Endothelial cell of umbilical vein (primary cell): ENCODE measurements at places on chromosomes 2 and 18. TPM values are rescaled to one million over a fixed set of nuclear protein-coding genes. Genes with fewer than 3 reads are reported as not detected.

CFAP65 gene
- not detected in 2 replicates for total RNA-seq

SCN1A gene
- total RNA-seq = not detected in 2 replicates

CLEC4F gene
- total RNA-seq = not detected in 2 replicates

TDRD15 gene
- total RNA-seq = not detected in 2 replicates

SLC66A2 gene
- total RNA-seq = 32.5 and 35.2 TPM in 2 replicates

SRBD1 gene
- 12.5 and 12.9 TPM in 2 replicates for total RNA-seq

UNC80 gene
- not detected in 2 replicates for total RNA-seq

- H3K4me1 ChIP-seq = no peaks in the 10 kb centered on the region
- no peak overlapping the region for H3K4me3 ChIP-seq
- no peaks in the 10 kb centered on the region for H3K27me3 ChIP-seq
- no peaks in the 10 kb centered on the region for H3K36me3 ChIP-seq
- no peak for DNase-seq
- no peak overlapping the region for H3K27ac ChIP-seq
These were observed 179.3 kb downstream of the ZNF516 start for GRCh38 chr18:76315722-76316230.

- H3K4me1 ChIP-seq = peaks cover 77% of the 10 kb centered on the region
- H3K27me3 ChIP-seq = no peaks in the 10 kb centered on the region
- H3K36me3 ChIP-seq = no peaks in the 10 kb centered on the region
- peak overlapping the region; percentile 51 for H3K27ac ChIP-seq
These were observed 103.2 kb downstream of the ZNF521 start for GRCh38 chr18:25248755-25249154.

GRCh38 chr2:141439524-141439923 lies 691.3 kb downstream of the LRP1B start:
- H3K27me3 ChIP-seq = no peaks in the 10 kb centered on the region
- H3K36me3 ChIP-seq = no peaks in the 10 kb centered on the region
- no peaks in the 10 kb centered on the region for H3K4me1 ChIP-seq
- no peak overlapping the region for H3K27ac ChIP-seq
- peak; percentile 13 for DNase-seq
- no peak overlapping the region for H3K4me3 ChIP-seq

GRCh38 chr18:48829443-48830149 lies 121.2 kb downstream of the SMAD7 start:
- H3K27me3 ChIP-seq = no peaks in the 10 kb centered on the region
- H3K4me3 ChIP-seq = no peak overlapping the region
- H3K27ac ChIP-seq = no peak overlapping the region
- no peak for DNase-seq
- H3K4me1 ChIP-seq = peaks cover 50% of the 10 kb centered on the region
- no peaks in the 10 kb centered on the region for H3K36me3 ChIP-seq

- no peaks in the 10 kb centered on the region for H3K36me3 ChIP-seq
- H3K27me3 ChIP-seq = no peaks in the 10 kb centered on the region
- H3K4me1 ChIP-seq = no peaks in the 10 kb centered on the region
These were observed 43.5 kb downstream of the KIF5C start for GRCh38 chr2:148918554-148918953.

DNA sequence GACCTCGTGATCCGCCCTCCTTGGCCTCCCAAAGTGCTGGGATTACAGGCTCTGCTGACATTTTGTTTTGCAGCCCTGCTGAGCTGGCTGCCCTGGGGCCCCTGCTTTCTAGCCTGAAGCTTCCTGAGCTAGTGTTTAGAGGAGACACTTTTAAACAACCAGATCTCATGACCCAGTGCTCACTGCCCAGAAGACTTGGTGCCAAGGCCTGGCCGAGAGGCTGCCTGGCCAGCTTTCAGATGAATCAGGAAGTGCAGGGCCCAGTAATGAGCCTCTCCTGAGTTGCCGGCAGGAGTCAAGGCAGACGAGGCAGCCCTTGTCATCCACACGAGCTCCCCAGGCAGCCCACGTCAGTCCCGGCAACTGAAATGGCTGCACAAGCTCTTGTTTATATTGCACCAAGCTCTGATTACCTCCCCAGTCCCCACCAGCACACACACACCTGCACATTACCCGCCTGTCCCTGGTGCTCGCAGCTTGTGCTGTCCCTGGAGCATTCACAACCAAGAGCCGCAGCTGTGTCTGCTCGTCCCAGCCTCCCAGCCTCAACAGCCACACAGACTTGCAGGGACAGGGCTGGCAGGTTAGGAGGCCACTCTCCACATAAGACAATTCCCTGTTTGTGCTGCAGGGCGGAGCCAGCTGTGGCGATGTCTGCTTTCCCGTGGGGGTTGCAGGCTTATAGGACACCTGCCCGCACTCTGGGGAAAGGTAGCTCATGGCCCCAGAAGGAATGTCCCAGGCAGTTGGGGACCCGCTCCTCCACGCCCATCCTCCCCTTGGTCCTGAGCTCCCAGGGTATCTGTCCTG lies 331.2 kb upstream of the MYT1L start:
- no peak for DNase-seq
- H3K4me3 ChIP-seq = no peak overlapping the region
- no peak overlapping the region for H3K27ac ChIP-seq
- H3K27me3 ChIP-seq = no peaks in the 10 kb centered on the region

DNA sequence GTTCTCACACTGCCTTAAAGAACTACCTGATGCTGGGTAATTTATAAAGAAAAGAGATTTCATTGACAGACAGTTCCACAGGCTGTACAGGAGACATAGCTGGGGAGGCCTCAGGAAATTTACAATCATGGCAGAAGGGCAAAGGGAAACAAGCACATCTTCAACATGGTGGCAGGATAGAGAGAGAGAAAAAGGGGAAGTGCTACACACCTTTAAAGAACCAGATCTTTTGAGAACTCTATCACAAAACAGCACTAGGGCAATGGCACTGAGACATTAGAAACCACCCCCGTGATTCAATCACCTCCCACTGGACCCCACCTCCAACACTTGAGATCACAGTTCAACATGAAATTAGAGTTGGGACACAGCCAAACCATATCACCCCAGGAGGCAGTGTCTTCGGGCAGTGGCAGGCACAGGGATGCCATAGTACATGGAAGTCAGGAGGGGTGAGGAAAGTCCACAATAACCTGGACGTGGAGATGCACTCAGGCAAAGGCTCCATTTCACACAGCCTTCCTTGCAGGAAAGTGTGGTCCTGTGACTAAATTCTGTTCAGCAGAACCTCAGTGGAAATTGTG lies 120.4 kb upstream of the SERPINE2 start:
- no peak for DNase-seq
- H3K27me3 ChIP-seq = no peaks in the 10 kb centered on the region
- no peaks in the 10 kb centered on the region for H3K36me3 ChIP-seq
- no peak overlapping the region for H3K27ac ChIP-seq

DNA sequence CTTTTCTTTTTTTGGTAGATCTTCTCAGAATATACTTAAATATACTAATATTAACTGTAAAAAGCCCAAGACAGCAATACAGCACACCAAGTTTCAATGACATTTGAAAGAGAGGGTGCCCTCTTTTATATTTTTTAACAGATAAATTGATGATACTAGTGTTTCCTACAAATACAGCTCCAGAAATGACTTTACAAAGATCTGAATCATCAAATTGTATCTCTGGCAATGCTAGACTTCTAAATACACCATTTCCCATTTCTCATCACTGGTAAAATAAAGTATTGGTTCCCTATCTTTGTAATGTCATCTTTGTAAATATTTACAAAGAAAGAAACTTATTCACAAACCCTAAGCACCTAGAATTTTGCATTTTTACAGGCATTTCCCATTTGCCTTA lies 281.3 kb downstream of the EXOC6B start:
- H3K4me3 ChIP-seq = no peak overlapping the region
- no peaks in the 10 kb centered on the region for H3K27me3 ChIP-seq
- no peak overlapping the region for H3K27ac ChIP-seq
- DNase-seq = no peak
- H3K36me3 ChIP-seq = no peaks in the 10 kb centered on the region
- peaks cover 31% of the 10 kb centered on the region for H3K4me1 ChIP-seq

DNA sequence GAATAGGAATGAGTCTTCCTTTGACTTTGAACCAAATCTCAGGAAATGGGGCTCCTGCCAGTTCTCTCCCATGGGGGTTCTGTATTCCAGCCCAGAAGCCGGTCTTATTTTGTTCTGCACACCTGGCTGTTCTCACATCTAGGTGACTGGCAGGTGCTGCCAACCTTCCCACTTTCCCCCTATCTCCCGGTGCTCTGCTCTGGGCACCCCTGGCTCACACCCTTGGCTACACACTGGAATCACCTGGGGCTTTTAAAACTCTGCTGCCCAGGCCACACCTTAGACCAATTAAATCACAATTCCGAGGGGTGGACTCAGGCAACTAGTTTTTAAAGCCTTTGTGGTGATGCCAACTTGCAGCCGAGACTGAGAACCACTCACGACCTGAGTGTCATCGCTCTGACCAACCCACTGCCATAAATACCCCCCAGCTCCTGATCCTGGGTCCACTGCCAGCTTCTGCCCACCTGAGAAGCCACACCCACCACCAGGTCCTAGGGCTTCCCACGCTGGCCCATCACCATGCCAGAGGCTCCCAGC lies 69.2 kb downstream of the KCNF1 start:
- peaks cover 7% of the 10 kb centered on the region for H3K27me3 ChIP-seq
- no peak overlapping the region for H3K27ac ChIP-seq
- H3K36me3 ChIP-seq = no peaks in the 10 kb centered on the region
- no peaks in the 10 kb centered on the region for H3K4me1 ChIP-seq
- no peak overlapping the region for H3K4me3 ChIP-seq

DNA sequence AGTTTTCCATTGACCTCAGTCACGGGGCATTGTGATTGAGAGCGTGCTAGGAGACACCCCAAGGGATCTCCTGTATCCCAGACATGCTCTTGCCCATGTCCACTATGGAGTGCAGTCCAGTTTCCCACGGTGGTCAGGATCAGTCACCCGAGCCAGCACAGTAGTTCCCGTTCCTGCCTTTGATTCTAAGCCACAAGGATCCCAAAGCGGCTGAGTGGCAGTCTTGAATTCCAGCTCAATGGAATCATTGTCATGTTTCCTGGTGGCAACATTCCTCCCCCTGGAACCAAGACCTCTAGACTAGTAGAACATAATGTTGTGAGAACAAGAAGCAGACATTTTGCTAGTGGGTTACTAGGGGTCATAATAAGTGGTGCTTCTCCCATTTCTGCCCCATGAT lies 154.3 kb downstream of the SEPTIN10 start:
- H3K36me3 ChIP-seq = no peaks in the 10 kb centered on the region
- no peaks in the 10 kb centered on the region for H3K4me1 ChIP-seq
- no peak for DNase-seq
- no peak overlapping the region for H3K4me3 ChIP-seq
- H3K27ac ChIP-seq = no peak overlapping the region
- no peaks in the 10 kb centered on the region for H3K27me3 ChIP-seq

DNA sequence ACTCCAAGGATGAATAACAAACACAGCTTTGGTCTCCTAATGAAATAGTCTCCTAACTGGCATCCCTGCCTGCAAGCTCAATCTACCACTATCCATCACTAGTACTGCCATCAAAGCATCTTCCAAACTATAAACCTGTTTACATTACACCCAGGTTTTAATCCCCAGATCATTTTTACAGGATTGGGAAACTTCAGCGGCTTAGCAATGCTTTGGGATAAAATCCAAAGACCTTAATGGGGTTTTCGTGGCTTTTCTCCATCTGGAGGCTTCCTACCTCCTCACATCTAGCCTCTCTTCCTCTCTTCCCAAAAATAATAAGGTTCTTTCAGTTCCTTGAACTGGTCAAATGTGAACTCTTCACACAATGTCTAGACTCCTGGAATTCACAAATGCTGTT lies 92.2 kb upstream of the SETBP1 start:
- DNase-seq = no peak
- no peak overlapping the region for H3K4me3 ChIP-seq
- H3K4me1 ChIP-seq = no peaks in the 10 kb centered on the region
- no peaks in the 10 kb centered on the region for H3K36me3 ChIP-seq

GRCh38 chr2:216807857-216808272 lies 52.0 kb downstream of the TNP1 start:
- no peaks in the 10 kb centered on the region for H3K27me3 ChIP-seq
- no peaks in the 10 kb centered on the region for H3K4me1 ChIP-seq
- H3K4me3 ChIP-seq = no peak overlapping the region
- H3K36me3 ChIP-seq = no peaks in the 10 kb centered on the region

DNA sequence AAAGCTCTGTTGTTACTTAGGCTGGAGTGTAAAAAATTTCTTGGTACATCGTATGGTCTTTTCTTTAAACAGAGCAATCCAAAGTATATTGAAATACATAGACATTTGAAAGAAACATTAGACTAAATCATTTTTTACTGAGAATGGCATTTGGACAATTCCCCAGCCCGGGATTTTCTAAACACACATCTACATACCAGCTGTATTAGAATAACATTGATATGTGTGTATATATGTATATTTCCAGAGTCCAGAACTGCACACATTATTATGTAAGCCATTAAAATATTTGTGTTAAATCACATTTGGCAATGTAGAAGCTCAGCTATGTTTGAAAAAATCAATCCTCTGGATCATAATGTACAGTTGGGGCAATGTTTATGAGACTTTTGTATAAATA lies 1853.6 kb upstream of the LRRTM1 start:
- no peaks in the 10 kb centered on the region for H3K36me3 ChIP-seq
- no peak for DNase-seq
- no peaks in the 10 kb centered on the region for H3K4me1 ChIP-seq
- no peak overlapping the region for H3K4me3 ChIP-seq
- H3K27me3 ChIP-seq = no peaks in the 10 kb centered on the region

DNA sequence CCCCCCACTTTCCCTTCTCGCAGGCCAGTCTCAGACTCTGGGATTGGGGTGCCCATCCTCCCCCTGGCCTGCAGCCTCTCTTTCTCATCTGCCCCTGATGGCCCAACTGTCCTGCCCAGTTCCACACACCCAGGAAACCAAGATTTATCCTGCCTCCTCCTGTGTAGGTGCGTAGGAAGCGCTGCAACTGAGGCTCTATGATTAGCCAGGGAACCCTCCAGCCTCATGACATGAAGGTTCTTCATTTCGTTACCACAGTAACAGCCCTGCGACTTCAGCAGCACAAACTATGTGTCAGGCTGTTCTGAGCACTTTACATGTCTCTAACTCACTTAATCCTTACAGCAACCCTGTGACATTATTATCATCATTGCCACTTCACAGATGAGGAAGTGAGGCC lies 305.9 kb downstream of the CELF4 start:
- H3K27me3 ChIP-seq = peaks cover 8% of the 10 kb centered on the region
- no peaks in the 10 kb centered on the region for H3K36me3 ChIP-seq
- no peak overlapping the region for H3K27ac ChIP-seq

DNA sequence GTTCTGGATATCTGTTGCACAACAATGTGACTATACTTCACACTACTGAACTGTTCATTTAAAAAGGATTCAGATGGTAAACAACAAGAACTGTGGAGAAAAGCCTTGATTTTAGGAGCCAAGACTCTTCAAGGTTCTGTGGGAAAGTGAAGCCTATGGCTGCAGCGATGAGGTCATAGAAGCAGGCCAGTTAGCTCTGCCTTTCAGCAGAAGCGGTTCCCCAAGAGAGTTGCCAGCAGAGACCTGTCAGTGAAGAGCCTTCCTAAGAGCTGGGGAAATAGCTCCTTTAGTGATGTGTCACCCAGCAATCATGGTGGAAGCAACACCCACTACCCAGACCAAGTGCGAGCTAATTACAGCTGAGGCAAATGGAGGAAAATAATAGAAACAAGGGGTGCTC lies 346.5 kb upstream of the ETAA1 start:
- H3K4me3 ChIP-seq = no peak overlapping the region
- no peaks in the 10 kb centered on the region for H3K36me3 ChIP-seq
- no peaks in the 10 kb centered on the region for H3K4me1 ChIP-seq
- DNase-seq = no peak
- no peak overlapping the region for H3K27ac ChIP-seq
- H3K27me3 ChIP-seq = no peaks in the 10 kb centered on the region

GRCh38 chr2:231228974-231229529 lies 30.6 kb downstream of the ARMC9 start:
- H3K4me3 ChIP-seq = no peak overlapping the region
- H3K27ac ChIP-seq = no peak overlapping the region
- no peak for DNase-seq
- H3K36me3 ChIP-seq = no peaks in the 10 kb centered on the region

- H3K4me3 ChIP-seq = no peak overlapping the region
- no peaks in the 10 kb centered on the region for H3K36me3 ChIP-seq
- peaks cover 6% of the 10 kb centered on the region for H3K4me1 ChIP-seq
- H3K27me3 ChIP-seq = no peaks in the 10 kb centered on the region
These were observed 216.4 kb upstream of the OSR1 start for GRCh38 chr2:19574778-19575260.
